Ascending aorta (tissue), 2 donors: ENCODE measurements at places on chromosomes 4 and X.

GRCh38 chrX:110025395-110025794 lies 22.5 kb downstream of the TMEM164 start:
- no peak overlapping the region for H3K4me3 ChIP-seq
- no peaks in the 10 kb centered on the region for H3K4me1 ChIP-seq
- H3K36me3 ChIP-seq: no peaks in the 10 kb centered on the region
- H3K27ac ChIP-seq: peak overlapping the region; percentile 15
- H3K27me3 ChIP-seq: no peaks in the 10 kb centered on the region
- no peak for DNase-seq

GRCh38 chrX:152632445-152633097 lies 5.1 kb upstream of the GABRQ start:
- no peaks in the 10 kb centered on the region for H3K27me3 ChIP-seq
- no peak overlapping the region for H3K27ac ChIP-seq
- no peaks in the 10 kb centered on the region for H3K4me1 ChIP-seq
- no peak overlapping the region for H3K4me3 ChIP-seq
- no peaks in the 10 kb centered on the region for H3K36me3 ChIP-seq

DNA sequence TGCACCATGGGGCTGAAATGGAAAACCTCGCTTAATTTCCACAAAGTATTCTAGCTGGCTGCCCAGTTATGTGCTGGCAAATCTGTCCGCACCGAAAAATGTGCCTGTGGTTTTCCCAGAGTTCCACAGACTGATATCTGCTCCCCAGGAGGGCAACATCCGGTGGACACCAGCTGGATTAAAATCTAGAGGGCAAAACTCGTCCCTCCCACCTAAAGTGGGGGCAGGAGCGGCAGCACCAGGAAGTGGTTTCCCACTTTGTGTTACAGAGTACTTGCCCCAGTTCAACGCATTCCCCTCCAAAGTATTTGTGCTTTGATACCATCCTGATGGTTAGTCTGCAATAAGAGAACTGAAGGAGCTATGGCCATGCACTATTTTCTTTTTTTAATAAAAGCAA lies 187.6 kb downstream of the TSPAN5 start:
- no peaks in the 10 kb centered on the region for H3K36me3 ChIP-seq
- H3K4me3 ChIP-seq: no peak overlapping the region
- H3K4me1 ChIP-seq: no peaks in the 10 kb centered on the region
- DNase-seq: no peak

GRCh38 chr4:119550857-119551532 lies 77.6 kb downstream of the PDE5A start:
- no peaks in the 10 kb centered on the region for H3K36me3 ChIP-seq
- peak overlapping the region; percentile 72 for H3K27ac ChIP-seq
- DNase-seq: no peak
- peaks cover 3% of the 10 kb centered on the region for H3K4me1 ChIP-seq
- H3K27me3 ChIP-seq: no peaks in the 10 kb centered on the region

- no peaks in the 10 kb centered on the region for H3K27me3 ChIP-seq
- DNase-seq: no peak
- H3K27ac ChIP-seq: no peak overlapping the region
- no peaks in the 10 kb centered on the region for H3K4me1 ChIP-seq
Observed at GRCh38 chrX:147901461-147902126, 10.1 kb upstream of the FMR1 start.

- H3K4me3 ChIP-seq: no peak overlapping the region
- no peaks in the 10 kb centered on the region for H3K27me3 ChIP-seq
- DNase-seq: no peak
- no peaks in the 10 kb centered on the region for H3K36me3 ChIP-seq
Observed at GRCh38 chr4:45410701-45411210, 684.4 kb upstream of the GNPDA2 start.

DNA sequence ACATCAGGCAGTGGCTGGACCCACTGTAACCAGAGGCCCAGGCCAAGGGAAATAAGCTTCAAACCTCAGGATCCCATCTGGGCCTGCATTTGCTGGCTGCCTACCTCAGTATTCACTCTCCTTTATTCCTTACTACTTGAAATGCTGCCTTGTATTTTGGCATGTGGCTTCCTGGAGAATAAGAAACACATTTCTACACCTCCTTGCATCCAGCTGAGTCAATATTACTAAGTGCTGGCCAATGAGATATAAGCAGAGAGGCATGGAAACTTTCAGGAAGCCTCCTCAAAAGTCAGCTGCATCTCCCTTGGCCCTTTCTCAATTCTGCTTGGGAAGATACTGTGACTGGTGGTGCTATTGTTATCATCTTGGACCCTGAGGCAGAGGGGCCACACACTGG lies 59.8 kb upstream of the RELL1 start:
- no peaks in the 10 kb centered on the region for H3K36me3 ChIP-seq
- H3K27ac ChIP-seq: no peak overlapping the region
- H3K27me3 ChIP-seq: no peaks in the 10 kb centered on the region
- no peak for DNase-seq
- H3K4me1 ChIP-seq: no peaks in the 10 kb centered on the region

GRCh38 chr4:120263618-120264017 lies 197.0 kb upstream of the MAD2L1 start:
- H3K4me3 ChIP-seq: no peak overlapping the region
- no peaks in the 10 kb centered on the region for H3K36me3 ChIP-seq
- no peaks in the 10 kb centered on the region for H3K4me1 ChIP-seq
- DNase-seq: no peak
- H3K27me3 ChIP-seq: no peaks in the 10 kb centered on the region

- DNase-seq: no peak
- no peak overlapping the region for H3K4me3 ChIP-seq
- H3K36me3 ChIP-seq: no peaks in the 10 kb centered on the region
- H3K27ac ChIP-seq: no peak overlapping the region
- H3K27me3 ChIP-seq: no peaks in the 10 kb centered on the region
- H3K4me1 ChIP-seq: no peaks in the 10 kb centered on the region
Observed at GRCh38 chrX:39714471-39714870, 383.3 kb downstream of the BCOR start.

GRCh38 chrX:151765026-151765425 lies 30.5 kb downstream of the CNGA2 start:
- H3K27me3 ChIP-seq: no peaks in the 10 kb centered on the region
- no peak overlapping the region for H3K4me3 ChIP-seq
- no peak overlapping the region for H3K27ac ChIP-seq
- DNase-seq: no peak
- H3K36me3 ChIP-seq: no peaks in the 10 kb centered on the region

DNA sequence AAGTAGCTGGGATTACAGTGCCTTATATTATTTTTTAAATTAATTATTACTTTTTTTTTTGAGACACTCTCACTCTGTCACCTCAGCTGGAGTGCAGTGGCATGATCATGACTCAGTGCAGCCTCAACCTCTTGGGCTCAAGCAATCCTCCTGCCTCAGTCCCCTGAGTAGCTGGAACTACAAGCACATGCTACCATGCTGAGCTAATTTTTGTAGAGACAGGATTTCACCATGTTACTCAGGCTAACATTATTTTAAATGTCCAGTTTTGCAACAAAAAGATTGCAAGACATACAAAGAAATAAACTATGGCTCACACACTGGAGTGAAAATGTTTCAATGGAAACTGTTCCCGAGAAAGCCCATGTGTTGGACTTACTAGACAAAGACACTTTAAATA lies 59.2 kb downstream of the MND1 start:
- H3K27ac ChIP-seq: no peak overlapping the region
- H3K4me1 ChIP-seq: no peaks in the 10 kb centered on the region
- H3K27me3 ChIP-seq: no peaks in the 10 kb centered on the region
- no peaks in the 10 kb centered on the region for H3K36me3 ChIP-seq

GRCh38 chr4:140037353-140038030 lies 116.5 kb downstream of the MAML3 start:
- no peak overlapping the region for H3K4me3 ChIP-seq
- no peak for DNase-seq
- H3K4me1 ChIP-seq: peaks cover 22% of the 10 kb centered on the region
- H3K27ac ChIP-seq: peak overlapping the region; percentile 56
- no peaks in the 10 kb centered on the region for H3K27me3 ChIP-seq
- no peaks in the 10 kb centered on the region for H3K36me3 ChIP-seq

GRCh38 chr4:3512279-3512678 lies 19.9 kb downstream of the LRPAP1 start:
- no peaks in the 10 kb centered on the region for H3K4me1 ChIP-seq
- H3K36me3 ChIP-seq: peaks cover 89% of the 10 kb centered on the region
- DNase-seq: no peak
- peak overlapping the region; percentile 39 for H3K27ac ChIP-seq

DNA sequence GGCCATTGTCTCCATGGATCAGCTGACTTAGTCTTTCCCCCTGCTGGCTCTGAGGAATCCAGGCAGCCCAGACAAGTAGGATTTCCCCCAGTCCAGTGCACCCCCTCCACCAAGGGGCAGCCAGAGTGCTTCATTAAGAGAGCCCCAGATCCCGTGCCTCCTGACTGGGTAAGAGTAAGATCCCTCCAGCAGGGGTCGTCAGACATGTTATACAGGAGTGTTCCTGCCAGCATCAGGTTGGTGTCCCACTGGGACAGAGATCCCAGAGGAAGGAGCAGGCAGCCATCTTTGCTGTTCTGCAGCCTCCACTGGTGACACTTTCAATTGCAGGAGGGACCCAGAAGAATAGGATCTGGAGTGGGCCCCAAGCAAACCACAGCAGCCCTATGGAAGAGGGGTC lies 29.0 kb upstream of the INPP4B start:
- no peak for DNase-seq
- H3K4me3 ChIP-seq: no peak overlapping the region
- H3K36me3 ChIP-seq: no peaks in the 10 kb centered on the region
- H3K4me1 ChIP-seq: no peaks in the 10 kb centered on the region
- H3K27ac ChIP-seq: no peak overlapping the region

- DNase-seq: no peak
- H3K36me3 ChIP-seq: no peaks in the 10 kb centered on the region
- H3K27me3 ChIP-seq: no peaks in the 10 kb centered on the region
- H3K4me3 ChIP-seq: no peak overlapping the region
Observed at GRCh38 chrX:78754917-78755316, 7.4 kb downstream of the LPAR4 start.

DNA sequence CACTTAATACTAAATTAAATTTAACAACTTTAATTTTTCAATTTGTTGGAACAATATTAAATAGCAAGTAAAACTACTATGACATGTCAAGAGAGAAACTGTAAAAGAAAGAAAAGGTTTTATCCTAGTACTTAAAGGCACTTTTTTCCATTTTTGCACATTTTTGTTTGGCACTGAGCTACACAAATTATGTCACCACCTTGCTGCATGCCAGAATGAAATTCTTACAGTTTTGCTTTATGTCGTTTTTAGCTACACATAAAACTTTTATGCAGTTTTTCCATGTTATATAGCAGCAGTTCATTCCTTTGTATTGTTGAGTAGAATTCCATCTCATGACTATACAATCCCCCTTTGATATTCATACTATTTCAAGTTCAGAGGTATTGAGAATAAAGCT lies 99.1 kb upstream of the RXFP1 start:
- no peak overlapping the region for H3K27ac ChIP-seq
- H3K4me3 ChIP-seq: no peak overlapping the region
- no peak for DNase-seq
- no peaks in the 10 kb centered on the region for H3K36me3 ChIP-seq
- H3K4me1 ChIP-seq: peaks cover 9% of the 10 kb centered on the region
- no peaks in the 10 kb centered on the region for H3K27me3 ChIP-seq

- no peaks in the 10 kb centered on the region for H3K4me1 ChIP-seq
- no peak overlapping the region for H3K4me3 ChIP-seq
- H3K27ac ChIP-seq: no peak overlapping the region
- no peaks in the 10 kb centered on the region for H3K27me3 ChIP-seq
- H3K36me3 ChIP-seq: no peaks in the 10 kb centered on the region
- no peak for DNase-seq
Observed at GRCh38 chrX:51215266-51215665, 117.4 kb upstream of the NUDT10 start.

DNA sequence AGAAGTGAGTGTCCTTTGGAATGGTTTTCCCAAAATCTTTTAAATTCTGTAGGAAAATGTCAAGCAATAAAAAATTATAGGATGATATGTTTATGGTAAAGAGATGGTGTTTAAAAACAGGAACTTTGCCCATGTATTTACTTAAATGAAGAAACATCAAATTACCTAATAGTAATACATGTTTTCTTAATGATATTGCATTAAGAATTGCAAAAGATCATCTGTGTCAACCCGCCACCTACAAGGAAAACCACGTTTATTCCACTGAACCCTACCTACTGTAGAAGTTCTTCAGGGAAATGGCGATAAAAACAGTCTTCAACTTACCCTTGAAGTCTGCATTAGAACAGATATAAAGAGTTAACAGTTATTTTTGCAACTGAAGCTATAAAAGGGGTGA lies 67.2 kb upstream of the NDP start:
- no peaks in the 10 kb centered on the region for H3K4me1 ChIP-seq
- no peaks in the 10 kb centered on the region for H3K36me3 ChIP-seq
- DNase-seq: no peak
- H3K27ac ChIP-seq: no peak overlapping the region
- no peak overlapping the region for H3K4me3 ChIP-seq

GRCh38 chr4:128635955-128636560 lies 173.4 kb upstream of the JADE1 start:
- H3K4me3 ChIP-seq: no peak overlapping the region
- no peaks in the 10 kb centered on the region for H3K36me3 ChIP-seq
- DNase-seq: no peak
- no peaks in the 10 kb centered on the region for H3K4me1 ChIP-seq
- no peaks in the 10 kb centered on the region for H3K27me3 ChIP-seq
- peak overlapping the region; percentile 57 for H3K27ac ChIP-seq

GRCh38 chr4:23770011-23770410 lies 119.8 kb downstream of the PPARGC1A start:
- no peak overlapping the region for H3K4me3 ChIP-seq
- no peak overlapping the region for H3K27ac ChIP-seq
- no peaks in the 10 kb centered on the region for H3K4me1 ChIP-seq
- DNase-seq: no peak

GRCh38 chr4:66539745-66540144 lies 869.5 kb upstream of the EPHA5 start:
- no peaks in the 10 kb centered on the region for H3K4me1 ChIP-seq
- no peak for DNase-seq
- no peak overlapping the region for H3K27ac ChIP-seq
- no peaks in the 10 kb centered on the region for H3K27me3 ChIP-seq

DNA sequence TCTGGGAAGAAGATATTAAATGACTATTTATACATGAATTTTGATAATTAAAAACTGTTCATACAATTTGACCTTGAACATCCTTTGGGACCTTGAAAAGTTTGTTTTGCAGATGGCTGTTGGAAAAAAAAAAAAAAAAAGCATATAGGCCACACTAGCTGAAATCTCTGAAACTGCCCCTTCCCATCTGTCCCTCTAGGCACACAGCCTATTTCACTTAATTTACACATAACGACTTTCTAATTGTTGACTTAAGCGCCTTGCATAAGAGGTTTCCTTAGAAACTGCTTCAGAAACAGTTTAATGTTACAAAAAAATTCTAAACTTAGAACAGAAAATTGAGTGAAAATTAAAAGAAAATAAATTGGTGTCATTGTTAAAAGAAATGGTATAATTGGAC lies 131.0 kb downstream of the COX18 start:
- no peaks in the 10 kb centered on the region for H3K4me1 ChIP-seq
- no peaks in the 10 kb centered on the region for H3K36me3 ChIP-seq
- H3K27me3 ChIP-seq: no peaks in the 10 kb centered on the region
- no peak overlapping the region for H3K27ac ChIP-seq
- no peak for DNase-seq
- H3K4me3 ChIP-seq: no peak overlapping the region

GRCh38 chr4:119810001-119810400 lies 181.4 kb upstream of the PDE5A start:
- DNase-seq: no peak
- H3K36me3 ChIP-seq: no peaks in the 10 kb centered on the region
- H3K4me1 ChIP-seq: no peaks in the 10 kb centered on the region
- H3K4me3 ChIP-seq: no peak overlapping the region
